ENCODE measurements at places on chromosomes 7 and 10.

DNA sequence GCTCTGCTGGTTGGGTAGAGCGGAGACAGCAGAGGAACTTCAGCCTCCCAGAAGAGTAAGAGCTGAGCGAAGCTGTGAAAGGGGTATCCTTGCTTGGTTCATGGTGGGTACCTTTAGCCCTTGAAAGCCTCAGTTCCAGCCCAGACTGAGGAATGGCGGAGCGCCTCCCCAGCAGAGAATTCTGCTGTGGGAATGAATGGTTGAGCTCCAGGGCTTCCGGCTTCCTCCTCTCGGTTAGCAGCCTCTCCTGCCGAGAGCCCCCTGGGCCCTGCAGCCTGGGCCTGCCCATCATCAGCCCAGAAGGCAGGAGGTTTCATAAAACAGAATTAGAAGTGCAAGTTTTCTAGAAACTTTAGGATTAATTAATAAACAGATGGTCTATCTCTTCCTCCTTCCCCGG, 79.9 kb upstream of the ANLN start:
- no peak for DNase-seq

DNA sequence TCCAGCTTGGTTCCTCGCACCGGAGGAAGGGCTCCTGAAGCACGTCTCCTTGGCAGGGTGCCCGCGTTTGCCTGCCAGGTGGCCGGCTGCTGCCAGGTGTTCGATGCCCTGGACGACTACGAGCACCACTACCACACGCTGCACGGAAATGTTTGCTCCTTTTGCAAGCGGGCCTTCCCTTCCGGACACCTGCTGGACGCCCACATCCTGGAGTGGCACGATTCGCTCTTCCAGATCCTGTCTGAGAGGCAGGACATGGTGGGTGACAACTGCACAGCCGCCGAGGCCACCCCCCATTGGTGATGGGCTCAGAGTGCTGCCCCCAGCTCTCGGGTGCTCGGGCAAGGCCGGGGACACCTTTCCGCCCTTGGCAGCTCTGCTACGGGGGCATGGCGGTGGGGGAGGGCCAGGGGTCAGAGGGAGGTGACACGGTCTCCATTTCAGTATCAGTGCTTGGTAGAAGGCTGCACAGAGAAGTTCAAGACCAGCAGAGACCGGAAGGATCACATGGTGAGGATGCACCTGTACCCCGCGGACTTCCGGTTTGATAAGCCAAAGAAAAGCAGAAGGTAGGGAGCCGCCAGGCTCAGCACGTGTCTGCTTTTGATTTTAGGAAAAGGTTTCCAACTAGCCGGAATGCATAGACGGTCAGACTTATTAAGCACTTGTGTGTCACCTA, 1.1 kb downstream of the ZNF511 start:
- DNase-seq: no peak

- DNase-seq: no peak
Observed at GRCh38 chr7:25726170-25726780, 425.7 kb upstream of the NFE2L3 start.

DNA sequence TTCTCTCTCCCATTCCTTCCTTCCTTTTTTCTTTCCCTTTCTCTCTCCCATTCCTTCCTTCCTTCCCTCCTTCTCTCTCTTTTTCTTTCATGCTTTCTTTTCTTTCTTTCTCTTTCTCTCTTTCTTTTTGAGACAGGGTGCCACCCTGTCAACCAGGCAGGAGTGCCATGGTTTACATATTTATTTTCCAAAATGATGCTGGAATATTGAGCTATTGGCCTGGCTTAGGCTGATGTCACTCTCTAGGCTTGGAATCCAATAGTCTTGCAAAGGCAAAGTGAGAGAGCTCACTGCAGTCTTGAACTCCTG, 159.1 kb downstream of the BAMBI start:
- DNase-seq: no peak

GRCh38 chr7:77684030-77684429, 12.2 kb upstream of the RSBN1L start:
- DNase-seq: no peak

GRCh38 chr7:6652446-6653011, 15.4 kb downstream of the ZNF316 start:
- DNase-seq: no peak

DNA sequence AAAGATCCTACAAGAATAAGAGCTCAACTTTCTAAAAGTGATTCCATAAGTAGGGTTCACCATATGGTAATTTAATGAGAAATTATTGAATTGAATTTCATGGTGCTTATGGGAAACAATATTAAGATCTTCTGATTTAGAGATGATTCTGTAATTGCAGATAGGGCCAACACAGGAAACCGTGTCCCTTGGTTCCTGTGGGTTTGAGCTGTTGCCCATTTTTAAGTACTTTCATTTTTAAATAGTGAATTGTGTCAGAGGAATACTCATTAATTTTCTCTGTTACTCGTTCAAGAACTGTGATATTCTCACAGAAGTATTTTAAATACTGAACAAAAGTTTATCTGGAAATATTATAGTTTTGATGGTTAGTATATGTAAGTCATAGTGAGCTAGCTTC, 129.2 kb downstream of the SRI start:
- no peak for DNase-seq
